Lung (tissue), 17 donors: ENCODE measurements at places on chromosomes 2 and 18. TPM values are rescaled to one million over a fixed set of nuclear protein-coding genes. Genes with fewer than 3 reads are reported as not detected.
A peak's percentile ranks its signal among the peaks of the same experiment; 100 is the strongest.

DNA sequence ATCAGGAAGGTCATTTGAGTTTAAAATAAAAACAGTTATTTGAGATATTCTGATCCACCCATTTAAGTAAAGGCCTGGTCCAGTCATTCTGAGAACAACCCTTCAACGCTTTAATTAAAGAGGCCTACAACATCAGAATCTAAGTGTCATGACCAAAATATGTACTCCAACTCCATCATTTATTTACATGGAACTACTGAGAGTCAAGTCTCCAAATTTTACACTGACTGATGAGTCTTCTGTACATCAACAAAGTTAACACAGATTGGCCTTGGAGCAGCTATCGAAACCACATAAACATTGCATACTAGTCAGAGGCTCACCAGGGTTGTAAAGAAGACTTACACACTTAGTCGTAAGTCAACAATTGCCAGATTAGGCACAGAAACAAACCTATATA is 37.1 kb downstream of the PIEZO2 start:
- DNase-seq: no peak
- no peak overlapping the region for H3K4me3 ChIP-seq
- H3K27ac ChIP-seq: no peak overlapping the region
- H3K27me3 ChIP-seq: no peaks in the 10 kb centered on the region
- peaks cover 4% of the 10 kb centered on the region for H3K36me3 ChIP-seq
- H3K4me1 ChIP-seq: peaks cover 32% of the 10 kb centered on the region

DNA sequence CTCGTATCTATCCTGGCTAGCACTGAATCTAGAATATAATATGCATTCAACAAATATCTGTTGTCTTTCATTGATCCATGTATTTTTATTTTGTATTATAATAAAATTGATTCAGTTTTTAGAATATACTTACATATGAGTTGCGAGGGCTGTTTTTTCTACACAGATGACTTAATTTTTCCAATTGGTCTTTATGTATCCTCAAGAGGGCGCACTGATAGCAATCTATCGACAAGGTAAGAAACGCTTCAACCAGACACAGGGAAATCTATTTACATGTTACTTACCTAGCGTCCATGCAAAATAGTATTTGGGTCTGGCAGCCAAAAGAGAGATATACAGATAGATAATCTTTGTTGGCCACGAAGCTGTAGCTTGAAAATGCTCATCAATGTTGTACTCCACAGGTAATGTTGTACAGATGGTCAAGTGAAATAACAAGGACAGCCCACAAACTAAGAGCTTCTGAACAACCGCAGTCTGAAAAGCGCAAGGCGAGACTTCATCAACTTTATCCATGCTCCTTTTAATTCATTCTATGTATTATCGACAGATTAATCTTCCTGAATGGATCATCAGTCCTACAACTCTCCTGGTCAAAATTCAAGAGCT is 35.5 kb upstream of the KIDINS220 start:
- no peak overlapping the region for H3K4me3 ChIP-seq
- H3K27ac ChIP-seq: no peak overlapping the region
- no peaks in the 10 kb centered on the region for H3K4me1 ChIP-seq
- no peaks in the 10 kb centered on the region for H3K27me3 ChIP-seq
- H3K36me3 ChIP-seq: peaks cover 4% of the 10 kb centered on the region
- DNase-seq: no peak

GRCh38 chr2:20025065-20025786 is 12.8 kb upstream of the MATN3 start:
- no peak overlapping the region for H3K4me3 ChIP-seq
- no peak overlapping the region for H3K27ac ChIP-seq
- peaks cover 4% of the 10 kb centered on the region for H3K36me3 ChIP-seq
- H3K4me1 ChIP-seq: no peaks in the 10 kb centered on the region

DNA sequence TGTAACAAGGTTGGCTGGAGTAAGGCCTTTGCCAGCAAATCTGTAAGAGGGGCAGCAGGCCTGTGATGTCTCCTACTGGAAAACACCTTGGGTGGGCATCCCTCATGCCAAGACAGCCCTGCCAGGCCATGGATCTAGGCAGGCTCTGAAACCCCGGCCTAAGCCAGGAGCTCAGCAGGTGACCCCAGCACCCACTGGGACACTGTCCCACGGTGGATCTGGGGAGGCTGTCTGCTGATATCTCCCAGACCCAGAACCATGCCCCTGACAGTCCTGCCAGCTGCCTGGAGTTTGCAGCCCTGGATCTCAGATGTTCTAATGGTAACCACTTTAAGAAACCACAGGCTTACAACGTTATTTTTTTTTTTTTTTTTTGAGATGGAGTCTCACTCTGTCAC is 117.7 kb downstream of the ZNF516 start:
- H3K27me3 ChIP-seq: no peaks in the 10 kb centered on the region
- H3K36me3 ChIP-seq: peaks cover 11% of the 10 kb centered on the region
- DNase-seq: no peak
- H3K4me3 ChIP-seq: no peak overlapping the region
- no peak overlapping the region for H3K27ac ChIP-seq
- H3K4me1 ChIP-seq: peaks cover 6% of the 10 kb centered on the region

DNA sequence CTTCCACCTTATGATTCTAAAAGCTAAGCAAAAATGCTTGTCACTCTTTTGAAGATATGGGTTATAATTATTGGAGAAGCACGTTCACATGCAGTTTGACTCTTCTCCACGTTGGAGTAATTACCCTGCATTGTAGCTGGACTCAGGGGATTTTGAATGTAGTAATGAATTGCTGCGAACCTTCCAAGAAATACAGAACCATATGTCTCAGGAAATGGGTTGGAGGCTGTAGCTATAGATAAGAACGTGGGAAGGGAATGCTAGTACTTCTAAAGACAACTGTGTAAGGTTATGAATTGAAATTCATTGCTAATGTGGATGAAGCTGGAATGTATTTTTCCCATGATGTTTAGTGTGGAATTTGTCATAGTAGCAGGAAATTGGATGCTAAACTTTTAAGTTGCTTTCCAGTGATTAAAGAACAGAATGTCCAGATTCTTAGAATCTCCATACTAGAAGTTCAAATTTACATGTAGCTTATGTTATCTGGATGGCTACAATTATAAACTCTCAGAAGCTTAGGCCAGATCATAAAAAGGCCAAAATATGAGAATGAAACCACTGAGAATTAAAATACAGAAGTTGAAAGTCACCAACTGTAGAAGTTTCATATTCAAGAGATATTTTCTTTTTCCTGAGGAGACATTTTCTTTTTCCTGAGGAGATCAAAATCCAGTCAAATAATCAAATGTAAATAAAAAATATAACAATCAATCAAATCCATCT is 27.3 kb upstream of the SPOPL start:
- DNase-seq: no peak
- H3K4me3 ChIP-seq: no peak overlapping the region
- no peak overlapping the region for H3K27ac ChIP-seq
- no peaks in the 10 kb centered on the region for H3K36me3 ChIP-seq
- no peaks in the 10 kb centered on the region for H3K4me1 ChIP-seq

The OR6B2 gene
- total RNA-seq: not detected

The ATG4B gene
- total RNA-seq: 69.1 TPM

DNA sequence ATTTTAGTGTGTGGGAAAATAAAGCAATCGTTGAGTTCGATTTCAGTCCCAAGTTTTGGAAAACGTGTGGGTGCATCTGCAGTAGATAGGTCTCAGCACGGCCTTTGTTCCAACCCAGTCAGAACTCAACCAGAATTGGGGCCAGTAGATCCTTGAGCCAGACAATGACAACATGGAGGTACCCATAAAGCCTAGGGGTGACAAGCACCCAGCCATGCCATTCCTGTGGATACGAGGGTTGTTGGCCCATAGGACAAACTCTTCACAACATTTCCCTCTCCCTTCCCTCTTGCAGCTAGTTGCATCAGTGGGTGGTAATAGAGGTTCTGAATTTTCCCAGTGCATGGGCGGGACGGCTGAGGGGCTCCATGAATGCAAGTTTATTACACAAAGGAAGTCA is 60.1 kb downstream of the ST3GAL5 start:
- H3K27me3 ChIP-seq: no peaks in the 10 kb centered on the region
- peaks cover 4% of the 10 kb centered on the region for H3K4me1 ChIP-seq
- H3K27ac ChIP-seq: no peak overlapping the region
- H3K4me3 ChIP-seq: no peak overlapping the region

The FBLN7 gene
- total RNA-seq: 2.7 TPM

GRCh38 chr2:127514485-127514884 is 11.8 kb downstream of the IWS1 start:
- DNase-seq: no peak
- no peak overlapping the region for H3K4me3 ChIP-seq
- H3K27me3 ChIP-seq: no peaks in the 10 kb centered on the region
- H3K36me3 ChIP-seq: peaks cover 18% of the 10 kb centered on the region
- H3K27ac ChIP-seq: peak overlapping the region; percentile 26

The TRMT61B gene
- 21.1 TPM for total RNA-seq

DNA sequence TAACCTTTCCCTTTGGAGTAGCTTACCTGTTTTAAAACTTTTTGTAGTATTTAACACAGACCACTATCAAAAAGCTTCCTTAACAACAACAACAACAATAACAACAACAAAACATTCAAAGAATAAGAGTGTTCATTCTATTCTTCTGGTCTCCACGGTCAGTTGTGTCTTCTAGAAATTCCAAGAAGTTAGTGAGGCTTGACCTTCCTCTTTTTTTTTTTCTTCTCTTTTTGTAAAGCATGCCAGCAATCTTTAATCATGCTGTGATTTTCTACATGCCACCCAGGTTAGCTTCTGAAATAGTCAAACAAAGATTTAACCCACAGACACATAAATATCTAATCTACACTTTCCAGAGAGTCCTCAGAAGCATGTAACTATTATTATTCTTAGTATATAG is 28.4 kb upstream of the KLHL14 start:
- no peak overlapping the region for H3K4me3 ChIP-seq
- no peaks in the 10 kb centered on the region for H3K27me3 ChIP-seq
- no peaks in the 10 kb centered on the region for H3K4me1 ChIP-seq
- no peak overlapping the region for H3K27ac ChIP-seq
- no peaks in the 10 kb centered on the region for H3K36me3 ChIP-seq
- no peak for DNase-seq
